Pericardium fibroblast (primary cell): ENCODE measurements at places on chromosomes 6 and 20. TPM values are rescaled to one million over a fixed set of nuclear protein-coding genes. Genes with fewer than 3 reads are reported as not detected.

The OR12D3 gene
- total RNA-seq, result not detected in 2 replicates

The SERPINB6 gene
- 97.1 and 107 TPM in 2 replicates for total RNA-seq

The TSHZ2 gene
- total RNA-seq, result 0.35 and 16.3 TPM in 2 replicates

The DBNDD2 gene
- 2.0 and 12.3 TPM in 2 replicates for total RNA-seq

The CD24 gene
- 0.34 and 7.5 TPM in 2 replicates for total RNA-seq

The BPIFB2 gene
- not detected in 2 replicates for total RNA-seq

The EYA2 gene
- total RNA-seq, result 0.94 and 3.5 TPM in 2 replicates

The TREML2 gene
- total RNA-seq, result not detected in 2 replicates

The PPARD gene
- 13.9 and 17.5 TPM in 2 replicates for total RNA-seq

The PGC gene
- not detected in 2 replicates for total RNA-seq
